ENCODE measurements at places on chromosomes 2 and 18.

DNA sequence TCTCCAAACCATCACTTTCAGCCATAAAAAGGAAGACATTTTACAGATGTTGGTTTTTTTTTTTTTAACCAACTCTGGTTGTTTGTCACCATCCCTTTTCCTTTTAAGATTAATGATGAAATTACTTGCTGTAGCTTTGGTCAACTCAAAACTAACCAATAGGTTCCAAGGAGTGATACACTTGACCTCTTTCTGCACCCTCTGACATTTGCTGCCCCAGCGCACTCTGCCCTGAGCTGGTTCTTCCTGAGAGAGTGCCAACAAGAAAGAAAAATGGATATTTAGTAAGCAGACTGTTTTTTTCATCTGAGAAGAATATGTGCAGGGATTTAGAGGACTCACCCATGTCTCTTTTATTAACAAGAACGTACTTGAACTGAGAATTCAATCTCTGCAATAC is 520.0 kb downstream of the TXNL1 start:
- DNase-seq = no peak

DNA sequence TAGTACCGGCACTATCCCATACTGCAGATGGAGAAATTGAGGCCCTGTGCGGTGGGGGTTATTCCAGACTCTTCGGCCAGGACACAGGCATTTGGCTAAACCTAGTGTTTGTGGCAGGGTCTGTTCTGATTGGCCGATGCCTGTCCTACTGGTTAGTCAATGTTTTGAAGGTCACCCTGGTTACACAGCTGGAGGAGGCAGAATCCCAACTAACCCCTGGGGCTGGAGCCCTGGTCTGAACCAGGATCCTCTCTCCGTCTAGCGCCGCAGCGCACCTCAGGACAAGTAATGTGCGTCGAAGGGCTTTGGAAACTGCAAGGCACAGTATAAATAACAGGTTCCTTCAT is 19.4 kb downstream of the TEX44 start:
- DNase-seq = no peak

DNA sequence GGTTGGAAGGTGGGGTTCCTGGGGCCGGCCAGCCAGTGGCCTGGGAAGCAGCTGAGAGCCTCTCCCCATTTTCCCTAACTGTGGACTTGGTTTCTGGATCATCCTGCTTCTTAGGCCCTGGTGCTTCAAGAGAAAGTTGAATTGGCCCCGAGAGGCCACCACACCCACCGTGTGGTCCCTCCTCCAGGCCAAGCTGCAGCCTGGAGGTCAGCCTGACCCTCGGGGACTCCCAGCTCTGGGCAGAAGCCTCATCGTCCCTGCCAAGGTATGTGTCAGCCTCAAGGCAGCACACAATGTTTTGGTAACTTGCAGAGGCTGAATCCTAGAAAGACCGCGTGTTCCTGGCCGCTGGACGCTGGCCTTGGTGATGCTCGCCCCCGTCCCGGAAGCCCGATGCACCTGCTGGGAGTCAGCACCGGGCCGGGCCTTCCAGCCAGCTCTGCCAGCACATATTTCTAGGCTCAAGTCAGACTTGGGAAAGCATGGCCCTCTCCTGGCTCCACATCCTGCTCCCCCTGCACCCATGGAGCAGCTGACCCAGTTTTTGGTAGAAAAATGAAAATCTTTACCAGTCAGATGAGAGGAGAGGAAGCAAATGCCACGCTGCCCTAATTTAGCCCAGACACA is 72.6 kb downstream of the ACTR2 start:
- no peak for DNase-seq

- no peak for DNase-seq
Observed at GRCh38 chr18:45521136-45521535, 94.1 kb upstream of the SLC14A2 start.

DNA sequence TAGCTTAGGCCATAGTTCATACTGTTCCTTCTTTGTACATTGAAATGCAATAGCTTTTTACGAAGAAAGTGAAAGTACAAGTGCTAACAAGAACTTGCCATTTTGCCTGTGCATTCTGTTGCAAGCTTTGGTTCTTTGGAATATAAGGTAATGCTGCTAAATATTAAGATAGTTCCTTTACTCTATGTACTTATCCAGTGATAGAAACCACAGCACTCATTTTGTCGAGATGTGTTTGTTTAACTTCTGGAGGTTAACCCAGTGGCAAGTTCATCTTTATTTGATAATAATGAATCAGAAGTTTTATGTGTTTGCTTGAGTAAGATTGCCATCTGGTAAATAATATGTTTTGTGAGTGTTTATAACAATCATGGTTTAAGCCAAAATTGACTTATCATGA is 373.1 kb upstream of the FANCL start:
- no peak for DNase-seq

- no peak for DNase-seq
Observed at GRCh38 chr2:210461401-210461800, 15.2 kb downstream of the LANCL1 start.

GRCh38 chr2:2775018-2775417 is 443.9 kb upstream of the MYT1L start:
- no peak for DNase-seq

DNA sequence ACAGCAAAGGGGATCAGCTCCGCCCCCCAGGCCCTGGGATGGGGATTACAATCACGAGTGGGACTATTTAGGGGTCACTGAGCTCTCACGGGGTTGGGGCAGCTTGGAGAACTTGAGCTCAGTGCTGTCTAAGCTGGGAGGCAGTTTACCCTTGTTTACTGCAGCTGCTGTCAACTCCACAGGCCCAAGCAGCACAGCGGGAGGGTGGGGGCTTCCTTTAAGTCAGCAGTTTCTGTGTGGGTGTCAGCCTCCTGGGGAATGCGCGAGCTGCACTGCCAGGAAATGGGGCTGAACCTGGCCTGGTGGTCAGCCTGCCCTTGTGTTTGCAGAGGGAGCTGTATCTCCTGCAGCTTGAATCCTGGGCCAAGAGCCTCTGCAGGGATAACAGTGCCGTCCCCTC is 29.8 kb downstream of the TOGARAM2 start:
- no peak for DNase-seq

DNA sequence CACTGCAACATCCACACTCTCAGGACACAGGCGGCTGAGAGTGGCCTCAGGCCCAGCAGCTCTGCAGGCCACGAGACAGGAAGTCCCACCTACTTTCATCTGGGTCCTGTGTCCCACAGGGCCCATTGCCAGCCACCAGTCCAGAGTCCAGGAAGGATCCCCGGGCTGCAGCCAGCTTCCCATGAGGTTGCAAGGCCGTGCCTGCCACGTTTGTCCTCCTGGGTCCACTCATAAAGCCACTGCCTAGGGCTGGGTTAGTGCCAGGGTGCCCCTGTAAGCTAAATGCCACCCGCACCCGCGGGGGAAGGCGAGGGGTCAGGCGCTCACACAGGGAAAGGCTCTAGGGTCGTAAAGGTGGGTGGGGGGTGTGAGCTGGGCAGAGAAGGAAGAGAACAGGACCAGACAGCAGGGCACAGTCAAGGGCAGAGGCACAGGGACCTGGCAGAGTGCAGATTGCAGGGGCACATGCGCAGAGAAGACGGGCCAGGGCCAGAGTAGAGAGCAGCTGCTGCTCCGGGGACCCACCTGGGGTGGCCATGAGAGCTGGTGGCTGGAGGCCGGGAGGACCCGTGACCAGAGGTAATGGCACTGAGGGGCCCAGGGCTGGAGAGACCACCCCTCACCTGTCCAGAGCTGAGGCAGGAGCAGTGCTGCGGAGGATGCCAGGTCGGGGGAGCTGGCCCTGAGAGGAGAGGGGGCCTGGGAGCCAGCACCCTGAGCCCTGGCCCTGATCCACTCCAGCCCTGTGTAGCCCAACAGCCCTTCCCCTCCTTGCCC is 8.0 kb downstream of the AGXT start:
- DNase-seq = no peak

DNA sequence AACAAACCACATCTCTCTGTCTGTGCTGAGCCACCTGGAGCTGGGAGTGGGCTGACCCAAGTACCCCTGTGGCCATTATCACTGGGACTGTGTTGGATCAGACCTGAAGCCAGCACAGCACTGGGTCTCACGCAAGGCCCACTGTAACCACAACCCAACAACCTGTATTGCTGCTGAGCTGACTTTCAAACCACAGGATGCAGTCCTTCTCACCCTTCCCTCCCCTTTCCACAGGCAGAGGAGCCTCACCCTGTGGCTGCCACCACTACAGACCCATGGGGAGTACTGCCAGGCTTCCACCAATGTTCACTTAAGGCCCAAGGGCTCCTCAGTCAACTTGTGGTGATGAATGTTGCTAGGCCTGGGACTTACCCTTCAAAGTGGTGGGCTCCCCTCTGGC is 135.7 kb downstream of the DIS3L2 start:
- DNase-seq = no peak

GRCh38 chr2:31810200-31810917 is 200.4 kb downstream of the MEMO1 start:
- no peak for DNase-seq

GRCh38 chr18:36537289-36537688 is 239.8 kb downstream of the FHOD3 start:
- DNase-seq = no peak

- no peak for DNase-seq
Observed at GRCh38 chr2:120231564-120231973, 8.4 kb upstream of the TMEM185B start.

GRCh38 chr2:126699018-126699417 is 43.1 kb downstream of the GYPC start:
- DNase-seq = no peak

DNA sequence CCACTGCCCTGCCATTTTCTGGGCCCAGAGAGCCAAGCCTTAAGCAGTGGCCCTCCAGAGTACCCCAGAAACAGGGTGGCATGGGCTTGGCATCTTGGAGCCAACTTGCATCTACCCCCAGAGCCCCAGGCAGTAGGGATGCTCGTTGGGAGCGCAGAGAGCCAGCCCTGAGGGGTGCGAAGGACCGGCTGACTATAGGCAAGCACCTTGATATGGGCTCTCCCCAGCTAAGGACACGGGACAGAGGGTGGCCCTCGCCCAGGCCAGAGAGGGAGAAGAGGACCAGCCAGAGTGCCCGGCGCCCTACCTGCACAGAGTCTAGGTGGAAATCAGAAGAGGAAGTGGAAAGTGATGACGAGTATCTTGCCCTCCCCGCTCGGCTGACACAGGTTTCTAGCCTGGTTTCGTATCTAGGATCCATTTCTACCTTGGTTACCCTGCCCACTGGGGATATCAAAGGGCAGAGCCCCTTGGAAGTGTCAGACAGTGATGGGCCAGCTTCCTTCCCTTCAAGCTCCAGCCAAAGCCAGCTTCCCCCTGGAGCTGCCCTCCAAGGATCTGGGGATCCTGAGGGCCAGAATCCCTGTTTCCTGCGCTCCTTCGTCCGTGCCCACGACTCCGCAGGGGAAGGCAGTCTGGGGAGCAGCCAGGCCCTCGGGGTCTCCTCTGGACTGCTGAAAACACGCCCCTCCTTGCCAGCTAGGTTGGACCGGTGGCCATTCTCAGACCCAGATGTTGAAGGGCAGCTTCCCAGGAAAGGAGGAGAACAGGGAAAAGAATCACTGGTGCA is 16.2 kb downstream of the CEP68 start:
- DNase-seq = no peak

DNA sequence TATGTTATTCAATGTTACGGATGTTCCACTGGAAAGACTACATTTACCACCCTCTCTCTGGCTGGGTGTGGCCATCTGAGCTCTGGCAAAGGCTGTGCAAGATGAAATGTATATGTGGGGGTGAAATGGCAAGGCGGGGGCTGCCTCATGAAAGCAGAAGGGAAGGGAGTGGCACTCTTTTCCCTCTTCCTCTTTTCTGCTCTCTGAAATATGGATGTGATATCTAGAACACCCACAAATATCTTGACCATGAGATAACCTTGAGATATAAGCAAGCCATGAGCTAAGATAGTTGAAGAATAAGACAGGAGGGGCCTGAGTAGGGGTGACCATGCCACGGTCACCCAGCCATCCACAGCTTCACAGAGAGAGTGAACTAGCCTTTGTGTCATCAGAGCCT is 367.8 kb upstream of the ID2 start:
- DNase-seq = no peak

DNA sequence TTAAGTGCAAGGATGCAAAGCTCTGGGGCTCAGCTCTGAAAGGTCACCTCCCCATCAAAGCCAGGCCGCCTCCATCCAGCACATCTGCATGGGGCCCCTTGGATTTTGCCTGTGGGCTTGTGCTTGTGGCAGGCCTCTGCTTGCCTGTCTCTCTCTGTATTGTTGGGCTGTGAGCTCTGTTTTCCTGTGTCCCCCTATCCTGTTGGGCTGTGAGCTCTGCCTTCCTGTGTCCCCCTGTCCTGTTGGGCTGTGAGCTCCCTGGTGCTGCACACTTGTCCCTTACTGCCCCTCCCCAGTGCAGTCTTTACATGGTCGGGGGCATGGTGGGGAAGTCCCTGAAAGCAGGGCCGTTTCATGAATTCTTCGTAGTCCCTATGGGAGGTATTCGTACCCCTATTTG is 49.2 kb upstream of the PDIA6 start:
- no peak for DNase-seq

GRCh38 chr2:220915092-220915623 is 656.9 kb downstream of the EPHA4 start:
- no peak for DNase-seq

GRCh38 chr18:59633961-59634485 is 63.2 kb downstream of the CCBE1 start:
- DNase-seq = no peak

- DNase-seq = no peak
Observed at GRCh38 chr2:240429341-240429871, 6.1 kb upstream of the GPC1 start.

GRCh38 chr2:216033403-216033802 is 20.1 kb upstream of the MREG start:
- DNase-seq = no peak

DNA sequence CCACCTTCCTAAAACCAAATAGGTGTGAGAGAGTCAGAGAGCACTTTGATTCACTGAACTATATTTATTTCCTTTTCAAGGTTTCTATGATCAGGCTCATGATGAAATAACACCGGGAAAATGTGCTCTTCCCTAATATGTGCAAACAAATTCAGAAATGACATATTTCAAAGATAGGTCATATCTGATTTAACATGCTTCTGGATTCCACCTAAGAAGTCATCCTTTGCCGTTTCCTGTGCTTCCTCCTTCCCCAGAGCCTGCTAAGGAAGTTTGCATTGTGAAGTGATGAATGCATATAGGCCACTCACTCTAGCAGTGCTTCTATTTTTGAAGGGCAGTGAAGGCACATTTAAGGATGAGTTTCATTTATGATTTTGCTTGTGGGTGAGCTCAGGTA is 327.6 kb downstream of the TDRD15 start:
- DNase-seq = no peak

DNA sequence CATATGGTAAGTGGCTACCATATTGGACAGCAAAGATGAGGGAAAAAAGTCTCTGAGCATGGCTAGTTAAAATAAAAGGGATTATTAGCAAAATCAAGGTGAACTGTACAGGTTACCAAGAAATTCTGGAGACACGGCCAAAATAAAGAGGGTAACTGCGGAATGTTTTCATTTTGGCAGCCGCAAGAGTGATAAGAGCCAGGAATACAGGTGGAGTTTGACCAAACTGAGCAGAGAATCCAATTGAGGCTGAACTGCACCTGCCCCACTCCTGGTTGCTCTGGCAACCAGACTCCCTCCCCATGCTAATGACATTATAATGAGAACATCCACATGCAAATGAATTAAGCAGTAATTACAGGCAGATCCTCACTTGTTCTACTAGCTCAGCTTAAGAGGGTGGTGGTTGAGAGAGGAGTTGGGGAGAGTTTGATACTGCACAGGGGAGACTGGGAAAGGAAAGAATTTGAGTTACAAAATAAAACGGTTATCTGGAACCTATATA is 18.8 kb upstream of the EPHA4 start:
- no peak for DNase-seq

- DNase-seq = no peak
Observed at GRCh38 chr2:122414902-122415301, 659.5 kb downstream of the TSN start.

- DNase-seq = no peak
Observed at GRCh38 chr2:85191157-85191556, 58.0 kb downstream of the TCF7L1 start.

GRCh38 chr18:75586130-75586889 is 158.8 kb upstream of the SMIM21 start:
- DNase-seq = no peak
